ENCODE measurements at places on chromosomes 2 and 18.
A peak's percentile ranks its signal among the peaks of the same experiment; 100 is the strongest.

DNA sequence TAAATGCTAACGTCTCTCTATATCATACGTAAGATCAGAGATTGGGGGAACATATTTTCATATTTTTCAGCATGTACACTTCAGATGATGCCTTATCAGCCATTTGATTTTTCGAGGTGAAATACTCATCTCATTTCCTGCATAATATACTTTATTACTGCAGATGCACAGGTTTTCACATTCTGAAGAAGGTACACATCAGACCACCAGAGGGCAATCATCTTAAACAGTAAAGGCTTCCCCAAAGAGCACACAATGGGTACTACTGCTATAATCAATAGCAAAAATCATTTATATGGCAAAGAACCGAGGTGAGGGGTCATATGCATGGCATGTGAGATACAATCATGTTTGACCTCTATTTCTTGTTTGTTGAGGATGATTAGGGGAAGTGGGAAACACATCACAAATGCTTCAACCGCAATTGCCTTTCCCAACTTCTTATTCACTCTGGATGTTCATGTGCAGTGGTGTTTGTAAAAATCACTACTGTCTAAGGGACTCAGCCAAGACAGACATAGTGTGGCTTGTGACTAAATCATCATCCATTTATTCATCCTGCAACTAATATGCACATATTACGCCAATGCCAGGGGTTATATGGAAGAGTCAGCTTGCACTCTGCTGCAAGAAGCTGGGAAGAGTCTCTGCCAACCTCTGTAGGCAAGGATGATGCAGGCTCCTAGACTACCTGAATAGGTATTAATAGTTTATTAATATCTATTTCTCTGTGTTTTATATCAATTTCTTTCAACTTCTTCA, 118.7 kb downstream of the EPB41L3 start:
- no peaks in the 10 kb centered on the region for H3K27me3 ChIP-seq
- DNase-seq, result no peak
- no peaks in the 10 kb centered on the region for H3K36me3 ChIP-seq
- H3K4me3 ChIP-seq, result no peak overlapping the region

GRCh38 chr2:195658541-195658890, 1.5 kb downstream of the SLC39A10 start:
- H3K4me1 ChIP-seq, result no peaks in the 10 kb centered on the region
- peak overlapping the region; percentile 87 for H3K4me3 ChIP-seq

- H3K27me3 ChIP-seq, result no peaks in the 10 kb centered on the region
- H3K4me1 ChIP-seq, result no peaks in the 10 kb centered on the region
- no peak overlapping the region for H3K4me3 ChIP-seq
- no peaks in the 10 kb centered on the region for H3K36me3 ChIP-seq
- no peak for DNase-seq
Measured at GRCh38 chr18:7062811-7063210, 54.8 kb downstream of the LAMA1 start.

- no peak overlapping the region for H3K4me3 ChIP-seq
- no peak overlapping the region for H3K27ac ChIP-seq
- DNase-seq, result no peak
- no peaks in the 10 kb centered on the region for H3K27me3 ChIP-seq
Measured at GRCh38 chr2:169579044-169579443, 5.1 kb upstream of the PPIG start.

GRCh38 chr2:180056367-180057118, 49.4 kb upstream of the CWC22 start:
- H3K4me3 ChIP-seq, result no peak overlapping the region
- H3K27ac ChIP-seq, result no peak overlapping the region
- H3K27me3 ChIP-seq, result no peaks in the 10 kb centered on the region
- no peaks in the 10 kb centered on the region for H3K4me1 ChIP-seq

- no peaks in the 10 kb centered on the region for H3K4me1 ChIP-seq
- no peak within 1 kb of the TSS for H3K27ac ChIP-seq
- no peak within 1 kb of the TSS for H3K4me3 ChIP-seq
- no peaks in the 10 kb centered on the region for H3K36me3 ChIP-seq
- no peak for DNase-seq
Measured at GRCh38 chr2:232406556-232407310, at the start of gene ALPG. TSS of gene ALPG (plus strand) at chr2:232406844. CDS start at chr2:232406895, 51 bp downstream.

GRCh38 chr18:75041586-75041985, 167.4 kb downstream of the PTGR3 start:
- H3K36me3 ChIP-seq, result no peaks in the 10 kb centered on the region
- H3K4me3 ChIP-seq, result no peak overlapping the region
- no peak overlapping the region for H3K27ac ChIP-seq
- no peaks in the 10 kb centered on the region for H3K27me3 ChIP-seq
- no peaks in the 10 kb centered on the region for H3K4me1 ChIP-seq
- DNase-seq, result no peak

DNA sequence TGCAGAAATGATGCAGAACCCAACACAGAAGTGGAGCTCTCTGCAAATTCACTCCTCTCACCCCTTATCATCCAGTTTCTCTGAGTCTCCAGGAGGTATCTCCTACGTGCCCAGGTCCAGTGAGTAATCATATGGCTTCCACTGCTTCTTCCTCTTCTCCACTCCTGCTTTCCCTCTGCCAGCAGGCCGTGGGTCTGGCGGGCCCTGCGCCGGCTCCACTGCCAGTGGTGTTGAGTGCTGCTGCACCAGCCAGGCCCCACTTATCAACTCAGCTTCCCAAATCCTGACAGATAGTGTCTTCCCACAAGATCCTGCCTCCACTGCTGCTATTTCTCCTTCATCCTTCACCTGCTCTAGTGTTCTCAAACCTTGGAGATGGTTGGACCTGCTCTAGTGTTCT, 227.6 kb upstream of the PARD3B start:
- no peaks in the 10 kb centered on the region for H3K27me3 ChIP-seq
- no peak for DNase-seq
- H3K4me3 ChIP-seq, result no peak overlapping the region
- no peaks in the 10 kb centered on the region for H3K4me1 ChIP-seq

DNA sequence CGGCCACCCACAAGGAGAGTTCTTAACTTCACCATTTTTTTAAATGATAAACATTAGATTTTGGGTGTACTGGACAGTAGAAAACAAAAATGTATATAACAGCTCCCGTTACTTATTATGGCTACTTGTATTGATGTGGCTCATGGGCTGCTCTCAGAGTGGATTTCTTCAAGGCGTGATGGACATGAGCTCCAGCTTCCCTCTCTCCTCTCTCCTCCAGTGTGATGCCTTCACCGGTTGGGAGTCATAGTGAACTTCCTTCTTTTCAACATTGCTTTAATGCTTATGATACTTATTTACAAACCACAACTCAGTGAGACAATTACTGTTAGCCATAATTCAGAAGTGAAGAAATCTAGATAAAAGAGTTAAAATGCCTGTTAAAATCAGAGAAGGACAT, 515.2 kb downstream of the RNF144A start:
- H3K36me3 ChIP-seq, result no peaks in the 10 kb centered on the region
- no peak overlapping the region for H3K4me3 ChIP-seq
- H3K27ac ChIP-seq, result no peak overlapping the region
- H3K27me3 ChIP-seq, result no peaks in the 10 kb centered on the region

DNA sequence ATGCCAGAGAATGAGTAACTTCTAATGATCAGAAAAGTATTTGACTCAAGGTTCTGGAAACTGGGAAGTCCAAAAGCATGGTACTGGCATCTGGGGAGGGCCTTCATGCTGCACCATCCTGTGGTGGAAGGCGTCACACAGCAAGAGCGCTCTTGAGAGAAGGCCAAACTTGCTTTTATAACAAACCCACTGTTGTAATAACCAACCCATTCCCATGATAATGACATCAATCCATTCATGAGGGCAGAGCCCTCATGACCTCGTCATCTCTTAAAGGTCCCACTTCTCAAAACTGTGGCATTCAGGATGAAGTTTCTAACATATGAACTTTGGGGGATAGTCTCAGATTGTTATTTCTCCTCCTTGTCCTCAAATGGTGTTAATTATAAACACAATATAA, 67.8 kb downstream of the COA5 start:
- no peak overlapping the region for H3K27ac ChIP-seq
- H3K27me3 ChIP-seq, result no peaks in the 10 kb centered on the region
- H3K36me3 ChIP-seq, result peaks cover 2% of the 10 kb centered on the region
- DNase-seq, result no peak
- no peak overlapping the region for H3K4me3 ChIP-seq

DNA sequence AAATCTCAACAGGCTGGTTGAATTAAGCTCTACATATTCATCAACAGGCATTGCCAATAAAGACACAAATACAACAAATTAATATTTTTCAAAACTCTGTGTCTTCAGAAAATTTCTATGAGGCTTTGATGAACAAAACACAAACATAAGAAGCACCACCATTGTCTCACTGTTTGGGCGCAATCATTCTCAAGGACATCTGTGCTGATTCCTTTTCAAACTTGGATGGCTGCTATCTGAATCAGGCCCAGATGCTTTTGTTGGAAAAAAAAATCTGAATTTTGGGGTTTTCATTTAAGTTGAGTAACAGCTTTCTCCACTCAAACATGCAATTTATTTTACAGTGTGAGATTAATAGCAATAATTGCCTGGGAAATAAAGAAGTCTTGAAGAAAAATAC, 173.8 kb downstream of the NRXN1 start:
- H3K4me1 ChIP-seq, result no peaks in the 10 kb centered on the region
- H3K27ac ChIP-seq, result no peak overlapping the region
- no peaks in the 10 kb centered on the region for H3K27me3 ChIP-seq
- DNase-seq, result no peak
- H3K36me3 ChIP-seq, result no peaks in the 10 kb centered on the region

DNA sequence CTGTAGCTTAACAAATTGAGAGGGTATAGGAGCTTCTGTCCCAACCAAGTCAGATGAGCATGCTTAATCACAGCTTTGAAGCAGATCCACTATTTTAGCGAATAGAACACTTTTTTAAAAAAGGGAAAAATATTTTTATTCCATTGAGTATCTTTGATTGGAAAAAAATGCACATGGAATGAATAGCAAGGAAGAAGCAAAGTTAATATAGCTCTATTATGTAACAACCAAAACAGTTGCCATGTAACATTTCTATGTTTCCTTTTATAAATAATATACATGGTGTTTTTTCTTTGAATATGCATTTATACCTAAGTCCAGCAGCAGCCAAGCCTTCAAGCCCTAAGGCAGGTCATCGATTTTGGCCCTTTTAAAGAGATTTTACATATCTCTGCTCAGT, 21.4 kb upstream of the SPTBN1 start:
- H3K36me3 ChIP-seq, result no peaks in the 10 kb centered on the region
- H3K4me3 ChIP-seq, result no peak overlapping the region
- no peaks in the 10 kb centered on the region for H3K4me1 ChIP-seq
- no peaks in the 10 kb centered on the region for H3K27me3 ChIP-seq
- no peak for DNase-seq

- no peak for DNase-seq
- no peak overlapping the region for H3K27ac ChIP-seq
- H3K27me3 ChIP-seq, result no peaks in the 10 kb centered on the region
- no peak overlapping the region for H3K4me3 ChIP-seq
Measured at GRCh38 chr2:19109518-19109917, 248.9 kb downstream of the OSR1 start.

DNA sequence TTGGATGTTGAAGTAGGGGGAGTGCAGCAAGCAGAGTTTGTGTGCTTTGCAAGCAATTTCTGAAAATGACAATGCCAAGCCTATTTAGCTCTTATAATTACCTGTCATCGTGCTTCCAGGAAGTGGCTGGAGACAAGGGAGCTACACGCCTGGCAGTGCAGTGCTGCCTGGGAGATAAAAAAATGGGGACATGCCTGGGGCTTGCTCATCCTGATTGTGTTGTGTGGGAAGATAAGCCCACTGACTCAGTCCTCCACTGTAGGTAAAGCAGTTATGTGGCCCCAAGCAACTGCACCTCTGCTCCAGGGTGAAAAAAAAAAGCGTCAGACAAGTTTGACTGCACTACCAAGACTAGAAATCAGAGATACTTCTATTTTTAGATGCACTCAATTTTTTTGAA, 396.9 kb upstream of the NXPH2 start:
- no peak for DNase-seq
- no peak overlapping the region for H3K4me3 ChIP-seq
- no peaks in the 10 kb centered on the region for H3K4me1 ChIP-seq
- no peak overlapping the region for H3K27ac ChIP-seq
- no peaks in the 10 kb centered on the region for H3K36me3 ChIP-seq

DNA sequence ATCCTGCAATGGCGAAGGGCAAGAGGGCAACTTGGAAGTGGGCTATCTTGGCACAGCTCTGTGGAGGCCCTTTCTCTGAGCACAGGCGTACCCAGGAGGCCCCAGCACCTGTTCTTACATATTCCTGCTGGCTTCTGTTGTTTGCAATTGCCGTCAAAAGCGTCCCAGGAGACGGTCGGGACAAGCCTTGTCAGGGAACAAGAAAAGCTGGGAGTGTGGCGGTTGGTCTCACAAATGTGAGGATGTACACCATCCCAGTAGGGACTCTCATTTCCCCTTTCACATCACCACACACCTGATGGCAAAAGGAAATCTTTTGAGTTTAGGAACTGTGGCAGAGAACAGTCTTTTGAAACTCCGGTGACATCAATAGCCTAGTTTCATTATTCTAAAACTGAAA, 94.7 kb upstream of the EFEMP1 start:
- no peaks in the 10 kb centered on the region for H3K27me3 ChIP-seq
- no peak overlapping the region for H3K4me3 ChIP-seq
- no peaks in the 10 kb centered on the region for H3K4me1 ChIP-seq
- no peaks in the 10 kb centered on the region for H3K36me3 ChIP-seq
- no peak for DNase-seq

- H3K27me3 ChIP-seq, result no peaks in the 10 kb centered on the region
- DNase-seq, result no peak
- no peak overlapping the region for H3K4me3 ChIP-seq
Measured at GRCh38 chr2:39128919-39129391, 8.1 kb upstream of the SOS1 start.

GRCh38 chr2:177705511-177706173, 313.1 kb downstream of the AGPS start:
- no peaks in the 10 kb centered on the region for H3K4me1 ChIP-seq
- no peak overlapping the region for H3K4me3 ChIP-seq
- no peak for DNase-seq

DNA sequence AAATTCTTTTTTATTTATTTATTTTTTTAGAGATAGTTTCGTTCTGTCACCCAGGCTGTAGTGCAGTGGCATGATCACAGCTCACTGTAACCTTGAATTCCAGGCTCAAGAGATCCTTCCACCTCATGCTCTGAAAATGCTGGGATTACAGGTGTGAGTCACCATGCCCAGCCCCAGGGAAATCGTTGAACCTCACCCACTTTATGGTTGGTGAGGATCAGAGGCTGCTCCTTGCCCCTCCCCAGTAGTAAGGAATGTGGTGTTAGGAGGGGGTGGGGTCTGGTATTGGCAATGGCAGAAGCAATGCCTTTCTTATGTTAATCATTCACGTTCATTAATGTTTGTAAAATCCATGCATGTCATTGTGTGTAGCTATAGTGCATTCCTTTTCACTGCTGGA, 161.9 kb downstream of the SUCLG1 start:
- no peaks in the 10 kb centered on the region for H3K36me3 ChIP-seq
- peaks cover 14% of the 10 kb centered on the region for H3K4me1 ChIP-seq
- no peak for DNase-seq

GRCh38 chr2:220513573-220514288, 886.3 kb downstream of the SLC4A3 start:
- DNase-seq, result no peak
- no peaks in the 10 kb centered on the region for H3K36me3 ChIP-seq
- H3K27ac ChIP-seq, result no peak overlapping the region

Data from right lobe of liver (tissue), 6 donors.